ENCODE measurements at places on chromosomes 2 and 18.
A peak's percentile ranks its signal among the peaks of the same experiment; 100 is the strongest.

DNA sequence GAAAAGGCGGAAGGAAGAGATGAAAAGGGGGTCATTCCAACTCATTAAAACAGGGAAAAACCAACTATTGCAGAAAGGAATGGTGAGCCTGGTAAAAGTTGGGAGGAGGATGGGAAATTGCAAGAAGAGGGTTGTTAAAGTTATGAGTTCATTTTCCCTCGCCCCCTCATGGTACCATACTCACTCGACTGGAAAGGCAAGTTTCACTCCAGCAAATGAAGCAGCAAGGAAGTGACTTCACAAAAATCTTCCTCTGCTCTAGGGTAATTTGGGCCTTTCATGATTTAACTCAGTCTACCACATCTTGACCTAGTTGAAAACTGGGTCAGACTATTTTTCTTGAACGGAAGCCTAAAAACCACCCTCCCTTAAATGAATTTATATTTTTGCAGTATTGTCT, 22.8 kb upstream of the DAW1 start:
- peak; percentile 21 for DNase-seq

DNA sequence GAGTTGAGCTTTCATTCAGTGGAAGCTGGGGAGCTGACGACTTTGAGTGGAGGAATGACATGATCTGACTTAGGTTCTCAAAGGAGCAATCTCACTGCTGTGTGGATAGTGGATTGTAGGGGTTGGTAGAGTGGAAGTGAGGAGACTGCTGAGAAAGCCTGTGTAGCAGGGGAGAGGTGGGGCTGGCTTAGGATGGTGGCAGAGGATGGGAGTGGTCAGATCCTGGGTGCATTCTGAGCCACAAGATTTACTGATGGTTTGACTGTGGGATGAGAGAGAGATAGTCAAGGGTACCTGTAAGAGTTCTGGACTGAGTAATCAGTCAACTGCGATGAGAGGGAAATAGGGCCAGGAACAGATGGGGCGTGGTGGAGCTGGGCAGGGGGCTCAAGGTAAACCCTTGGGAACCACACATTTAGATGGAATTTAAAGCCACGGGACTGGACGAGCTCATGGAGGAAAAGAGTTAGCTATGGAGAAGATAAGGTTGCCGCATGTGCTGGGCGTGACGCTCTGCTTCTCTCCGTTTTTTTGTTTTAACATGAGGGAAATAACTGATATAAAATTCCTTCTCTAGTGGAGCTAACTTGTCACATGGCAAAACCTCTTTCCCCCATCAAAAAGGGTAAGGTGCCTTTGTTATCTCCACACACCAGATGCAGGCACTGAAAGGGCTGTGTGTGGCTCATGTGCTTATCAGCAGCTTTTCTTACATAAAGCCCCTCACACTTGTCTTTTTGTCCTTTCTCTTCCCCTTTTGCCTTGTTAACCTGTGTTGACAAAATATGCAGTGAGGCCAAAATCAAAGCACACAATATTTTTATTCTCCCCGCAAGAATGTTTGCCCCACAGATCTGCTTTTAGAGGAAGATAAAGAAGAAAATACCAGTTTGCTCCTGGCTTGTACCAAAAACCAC, 379.8 kb downstream of the TSN start:
- no peak for DNase-seq

DNA sequence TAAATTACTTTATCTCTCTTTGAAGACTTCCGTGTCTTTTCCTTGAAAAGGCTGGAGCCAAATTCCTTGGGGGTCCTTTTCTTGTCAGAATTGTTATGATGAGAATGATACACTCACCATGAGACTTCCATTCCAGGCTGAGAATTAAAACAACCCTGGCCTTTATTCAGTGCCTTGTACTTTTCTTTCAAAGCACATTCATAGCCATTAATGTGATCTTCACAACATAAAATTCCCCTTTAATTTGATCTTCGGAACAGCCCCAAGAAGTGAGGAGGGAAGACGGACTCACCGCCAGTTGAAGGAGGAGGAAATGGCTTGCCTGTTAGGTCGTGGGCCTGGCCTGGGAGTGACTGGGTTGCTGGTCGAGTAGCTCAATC, 127.3 kb downstream of the DDX1 start:
- no peak for DNase-seq

- no peak for DNase-seq
These were observed 31.6 kb upstream of the TWIST2 start for GRCh38 chr2:238816291-238816690.

DNA sequence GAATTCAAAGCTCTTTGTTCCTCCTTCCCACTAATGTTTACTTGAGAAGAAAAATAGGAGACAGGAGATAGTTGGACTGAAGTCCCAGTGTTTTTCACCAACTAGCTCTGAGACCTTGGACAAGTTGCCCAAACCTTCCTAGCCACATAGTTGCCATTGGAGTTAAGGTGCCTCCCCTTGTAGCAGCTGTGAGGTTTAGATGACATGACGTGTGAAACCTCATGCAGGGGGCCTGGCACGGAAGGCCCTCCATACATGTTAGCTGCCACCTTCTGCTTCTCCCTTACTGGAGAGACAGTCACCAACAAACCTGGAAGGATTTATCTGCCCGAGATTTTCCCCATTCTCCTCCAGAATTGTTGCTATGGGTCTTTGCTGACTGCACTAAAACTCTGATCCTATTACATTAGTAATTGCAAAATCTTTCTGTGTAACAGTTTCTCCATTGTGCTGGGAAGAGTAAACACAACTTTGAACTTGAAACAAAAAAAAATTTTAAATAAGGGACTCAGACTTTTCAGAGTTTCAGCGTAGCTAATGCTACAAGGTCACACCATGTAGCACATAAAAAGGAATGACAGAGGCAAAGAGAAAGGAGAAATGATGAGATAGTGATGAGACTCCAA, 23.8 kb upstream of the CABYR start:
- no peak for DNase-seq

DNA sequence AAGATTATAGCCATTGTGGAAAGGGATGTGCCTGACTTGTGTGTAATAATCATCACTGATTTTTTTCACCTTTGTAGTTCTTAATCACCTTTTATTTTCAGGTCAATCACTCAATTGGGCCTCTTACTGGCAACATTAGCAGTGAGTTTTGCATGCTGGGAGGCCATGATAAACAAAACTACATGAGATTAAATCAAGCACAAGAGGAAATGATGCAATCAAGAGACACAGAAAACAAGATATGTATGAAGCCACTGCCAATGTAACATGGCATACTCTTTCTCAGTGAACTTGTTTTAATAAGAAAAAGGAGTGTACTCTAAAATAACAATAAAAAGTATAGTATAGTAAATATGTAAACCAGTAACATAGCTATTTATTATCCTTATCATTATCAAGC, 69.9 kb upstream of the FSIP2 start:
- no peak for DNase-seq

GRCh38 chr2:20067992-20068584, 16.7 kb upstream of the LAPTM4A start:
- DNase-seq = no peak

DNA sequence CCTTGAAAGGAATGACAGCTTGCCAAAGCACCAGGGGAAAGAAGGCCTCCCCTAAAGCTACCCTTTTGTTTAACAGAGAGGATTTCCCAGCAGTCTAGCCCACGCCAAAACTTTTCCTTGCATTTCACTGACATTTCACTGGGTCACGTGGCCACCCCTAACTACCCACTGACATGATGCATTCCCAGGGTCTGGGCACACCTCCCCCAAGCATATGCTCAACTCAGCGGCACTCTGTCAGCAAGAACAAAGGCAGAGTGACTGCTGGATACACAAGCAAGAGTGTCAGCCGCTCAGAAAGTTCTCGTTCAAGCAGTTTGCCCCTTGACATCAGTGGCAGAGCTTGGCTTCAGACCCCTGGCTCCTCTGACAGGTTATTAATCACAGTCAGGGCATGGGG, 34.2 kb upstream of the MARCO start:
- DNase-seq = no peak

GRCh38 chr18:48356151-48356745, 52.9 kb downstream of the ZBTB7C start:
- DNase-seq = no peak

GRCh38 chr2:54945391-54946219, 104.6 kb downstream of the RTN4 start:
- DNase-seq = no peak

DNA sequence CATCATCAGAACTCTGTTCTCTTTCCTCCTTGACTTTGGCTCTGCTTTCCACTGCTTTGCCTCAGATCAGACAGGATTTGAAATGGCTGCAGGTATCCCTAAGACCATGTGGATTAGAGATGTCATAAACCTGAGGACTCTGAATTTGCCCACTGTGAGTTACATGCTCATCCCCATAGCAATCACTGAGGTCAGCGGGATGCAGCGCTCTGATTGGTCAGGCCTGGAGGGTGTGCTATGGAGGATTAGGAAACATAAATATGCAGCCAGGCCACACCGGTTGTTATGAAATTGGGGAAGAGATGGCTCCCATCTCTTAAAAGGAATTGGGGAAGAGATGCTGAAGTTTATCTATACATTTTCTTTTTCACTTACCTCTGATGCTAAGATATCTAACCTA, 73.7 kb upstream of the DNAJC10 start:
- no peak for DNase-seq

GRCh38 chr2:111007757-111008688, 112.7 kb upstream of the BCL2L11 start:
- no peak for DNase-seq

DNA sequence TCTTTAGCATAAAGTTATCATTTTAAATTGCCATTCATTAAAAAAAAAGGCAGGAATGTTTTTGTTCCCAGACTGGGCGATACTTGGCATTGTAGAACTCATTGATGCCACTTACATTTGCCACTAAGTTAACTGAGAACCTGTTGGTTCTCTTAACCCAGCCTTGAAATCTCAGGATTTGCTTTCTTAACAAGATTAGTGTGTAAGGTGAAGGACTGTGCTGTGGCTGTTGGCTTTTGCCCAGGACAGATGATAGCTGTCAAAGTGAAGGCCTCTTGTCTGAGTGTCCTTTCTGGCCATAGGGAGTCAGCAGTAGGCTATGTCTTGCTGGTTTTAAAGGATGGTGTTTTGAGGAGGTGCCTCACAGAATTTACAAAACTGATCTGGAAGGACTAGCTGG, 2.6 kb downstream of the DPYSL5 start:
- DNase-seq = no peak

DNA sequence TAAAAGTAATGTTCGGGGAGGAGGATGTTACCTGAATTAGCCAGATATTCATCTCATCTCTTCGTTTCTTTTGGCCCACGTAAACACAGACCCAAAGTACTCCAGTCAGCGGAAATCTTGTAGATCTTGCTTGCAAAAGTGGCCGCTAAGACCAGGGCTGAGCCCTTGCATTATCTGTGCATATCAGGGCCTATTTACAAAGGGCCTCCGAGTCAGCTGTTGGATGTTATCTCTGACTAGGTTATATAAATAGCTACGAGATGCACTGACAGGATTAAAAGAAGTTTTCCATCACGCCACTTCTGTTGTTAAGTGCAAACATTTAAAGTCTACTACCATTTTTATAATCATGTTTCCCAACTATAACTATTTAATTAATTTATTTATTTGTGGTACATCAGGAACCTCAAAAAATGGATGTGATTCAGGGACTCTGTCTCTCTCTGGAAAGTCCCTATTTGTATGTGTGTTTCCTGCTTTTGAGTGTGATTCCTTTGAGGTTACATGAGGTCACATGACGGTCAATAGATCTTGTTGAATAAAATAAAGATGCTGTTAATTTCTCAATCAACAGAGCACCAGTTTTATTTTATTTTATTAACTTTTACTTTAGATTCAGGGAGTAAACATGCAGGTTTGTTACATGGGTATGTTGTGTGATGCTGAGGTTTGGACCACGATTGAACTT, 46.8 kb upstream of the MBOAT2 start:
- DNase-seq = no peak

- no peak for DNase-seq
These were observed 41.1 kb downstream of the MBD2 start for GRCh38 chr18:54183390-54183789.

DNA sequence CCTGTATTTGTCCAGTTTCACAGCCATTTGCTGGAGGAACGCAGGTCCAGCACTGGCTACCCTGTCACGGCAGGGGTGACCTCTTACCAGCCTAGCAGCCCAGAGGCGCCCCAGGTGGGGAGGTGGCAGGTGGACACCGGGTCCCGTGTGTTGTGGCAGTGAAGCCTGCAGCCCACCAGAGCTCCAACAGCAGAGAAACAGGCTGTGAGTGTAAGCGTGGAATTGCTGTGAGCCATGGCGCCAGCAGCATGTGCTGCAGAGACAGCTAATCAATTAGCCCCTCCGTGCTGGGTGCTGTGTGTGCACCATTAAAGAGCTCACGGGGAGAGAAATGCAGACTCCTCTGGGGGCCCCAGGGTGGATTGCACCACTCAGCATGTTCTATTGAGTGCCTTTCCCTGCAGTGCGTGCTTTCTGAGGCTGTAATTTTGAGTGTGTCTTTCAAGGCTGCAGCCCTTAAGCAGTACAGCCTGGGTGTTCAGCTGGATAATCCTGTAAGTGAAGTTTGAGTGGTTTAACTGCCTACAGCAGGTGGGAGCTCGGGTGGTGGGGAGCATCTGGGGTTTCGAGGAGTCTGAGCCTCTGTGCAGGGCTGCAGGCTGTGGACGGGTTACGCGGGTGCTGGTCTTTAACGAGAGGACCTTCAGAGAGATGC, 15.9 kb downstream of the RTP5 start:
- DNase-seq = no peak

DNA sequence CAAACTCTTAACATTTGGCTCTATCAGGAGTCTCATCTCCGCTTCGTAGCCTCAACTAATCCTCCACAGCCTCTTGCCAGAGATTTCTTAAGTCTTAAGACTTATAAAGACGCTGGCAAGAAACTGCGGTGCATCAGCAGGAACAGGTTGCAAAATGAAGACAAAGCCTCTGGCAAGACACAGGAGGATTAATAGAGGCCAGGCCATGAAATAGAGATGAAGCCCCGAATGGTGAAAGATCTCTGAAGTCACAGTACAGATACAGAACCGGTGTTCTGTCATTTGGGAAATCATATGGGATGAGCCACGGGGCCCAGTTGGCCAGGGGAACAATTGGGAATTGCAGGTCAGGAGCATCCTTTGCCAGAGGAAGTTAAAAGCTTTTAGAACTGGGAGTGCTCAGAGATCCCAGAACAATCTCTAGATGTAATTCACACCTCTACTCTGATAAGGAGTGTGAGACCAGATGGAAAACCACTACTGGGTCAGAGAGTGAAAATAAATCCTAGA, 190.9 kb upstream of the FOSL2 start:
- DNase-seq = no peak

DNA sequence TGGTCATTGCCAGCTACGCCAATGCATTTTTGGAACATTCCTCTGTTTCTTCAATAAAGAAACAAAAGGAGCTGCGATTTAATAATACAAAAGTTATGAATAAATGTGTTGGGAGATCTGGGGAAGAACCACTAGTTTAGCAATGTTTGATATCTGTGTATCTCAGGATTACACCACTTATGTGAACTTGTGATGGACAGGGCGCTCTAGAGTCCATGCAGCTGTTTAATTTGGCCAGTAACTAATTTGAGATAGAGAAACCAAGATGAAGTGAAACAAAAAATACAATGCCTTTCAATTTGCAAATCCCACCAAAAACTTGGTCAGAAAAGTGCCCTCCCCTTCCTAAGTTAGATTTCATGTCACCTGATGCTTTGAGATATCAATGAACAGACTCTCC, 6.8 kb upstream of the DCDC2C start:
- no peak for DNase-seq

- no peak for DNase-seq
These were observed 233.1 kb upstream of the RAB12 start for GRCh38 chr18:8376113-8376512.
